ENCODE measurements at places on chromosomes 4 and X.

DNA sequence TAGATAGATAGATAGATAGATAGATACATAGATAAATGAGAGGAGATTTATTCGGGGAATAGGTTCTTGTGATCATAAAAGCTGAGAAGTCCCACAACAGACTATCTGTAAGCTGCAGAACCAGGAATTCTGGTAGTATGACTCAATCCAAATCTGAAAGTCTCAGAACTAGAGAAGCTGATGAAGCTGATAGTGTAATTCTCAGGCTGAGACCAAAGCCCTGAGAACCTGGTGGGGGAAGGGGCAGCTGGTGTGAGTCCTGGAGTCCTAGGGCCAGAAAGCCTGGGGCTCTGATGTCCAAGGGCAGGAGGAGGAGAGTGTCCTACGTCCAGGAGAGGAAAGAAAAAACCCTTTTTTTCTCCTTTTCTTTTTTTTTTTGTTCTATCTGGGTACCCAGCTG, 8.0 kb upstream of the BANK1 start:
- DNase-seq = no peak

DNA sequence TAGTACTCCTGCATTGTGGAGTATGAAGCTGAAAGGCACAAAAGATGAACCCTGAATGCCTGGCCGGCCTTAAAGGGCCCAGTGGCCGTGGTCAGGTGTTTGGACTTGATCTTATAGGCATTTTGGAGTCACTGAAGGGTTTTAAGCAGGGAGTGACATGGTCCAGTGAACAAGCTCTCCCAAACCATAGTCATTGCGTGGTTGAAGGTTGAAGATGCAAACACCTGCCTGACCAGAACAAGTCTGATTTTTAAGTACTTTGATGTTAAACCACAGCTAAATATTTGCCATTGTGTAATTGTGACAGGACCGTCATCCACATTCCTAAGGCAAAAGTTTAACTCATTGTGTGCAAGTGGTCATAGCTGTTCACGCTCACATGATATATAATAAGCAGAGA, 3.3 kb downstream of the STK32B start:
- no peak for DNase-seq

GRCh38 chr4:108480881-108481280, 139.5 kb upstream of the RPL34 start:
- no peak for DNase-seq

- DNase-seq = peak; percentile 36
These were observed 287.7 kb upstream of the PCDH18 start for GRCh38 chr4:137819964-137820383.

GRCh38 chr4:97370568-97370967, 772.7 kb downstream of the STPG2 start:
- no peak for DNase-seq

All from brain microvascular endothelial cell (primary cell).